ENCODE measurements at places on chromosomes 2 and 18. TPM values are rescaled to one million over a fixed set of nuclear protein-coding genes. Genes with fewer than 3 reads are reported as not detected.

Gene DCDC2C
- polyA plus RNA-seq: not detected

Gene HMSD
- polyA plus RNA-seq: 2.5 TPM

Gene C2orf80
- not detected for polyA plus RNA-seq

Gene RBKS
- 2.2 TPM for polyA plus RNA-seq

Gene SCN9A
- polyA plus RNA-seq: 18.4 TPM

Gene CRYGC
- not detected for polyA plus RNA-seq

Gene EFHD1
- polyA plus RNA-seq: 5.1 TPM

Gene CYP1B1
- 1.4 TPM for polyA plus RNA-seq

Gene WDSUB1
- 16.1 TPM for polyA plus RNA-seq

Gene CDK15
- polyA plus RNA-seq: 0.34 TPM

Gene PPM1B
- 52.7 TPM for polyA plus RNA-seq

- DNase-seq: no peak
Measured at GRCh38 chr2:205474741-205475415, 207.4 kb upstream of the NRP2 start.

- no peak for DNase-seq
Measured at GRCh38 chr2:24871852-24872333, 48.1 kb downstream of the ADCY3 start.

- DNase-seq: no peak
Measured at GRCh38 chr2:200596774-200597570, 11.2 kb downstream of the AOX1 start.

DNA sequence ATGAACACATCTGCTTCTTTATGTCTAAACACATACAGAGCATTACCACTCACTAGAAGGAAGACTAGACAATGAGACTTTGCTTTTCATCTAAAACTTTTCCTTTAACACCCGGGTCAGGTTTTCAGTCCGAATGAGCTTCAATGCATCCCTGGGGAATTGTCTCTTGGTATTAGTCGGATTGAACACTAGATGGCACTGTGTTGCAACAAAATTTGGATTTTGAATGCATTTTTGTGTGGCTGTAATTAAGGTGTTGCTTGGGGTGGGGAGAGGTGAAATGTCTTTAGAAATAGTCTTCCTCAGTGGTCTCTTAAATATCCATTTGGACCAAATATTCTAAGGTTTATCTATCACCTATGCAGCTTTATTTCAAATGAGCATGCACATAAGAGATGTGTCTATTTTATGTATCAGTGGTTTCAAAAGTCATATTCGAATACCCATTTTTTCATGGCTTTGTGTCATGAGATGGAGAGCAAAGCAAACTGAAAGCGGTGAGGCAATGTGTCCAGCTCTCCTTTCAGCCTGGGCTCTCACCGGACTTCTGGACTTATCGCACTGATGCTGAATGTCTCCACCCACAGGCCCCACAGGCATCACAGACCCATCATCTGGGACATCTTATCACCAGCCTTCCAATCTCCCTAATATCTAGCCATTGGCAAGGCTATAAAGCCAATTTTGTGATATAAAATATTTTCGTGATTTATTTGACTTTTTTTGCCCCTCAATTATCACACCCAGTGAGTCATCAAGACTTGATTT lies 510.3 kb downstream of the RNF144A start:
- DNase-seq: peak; percentile 70

DNA sequence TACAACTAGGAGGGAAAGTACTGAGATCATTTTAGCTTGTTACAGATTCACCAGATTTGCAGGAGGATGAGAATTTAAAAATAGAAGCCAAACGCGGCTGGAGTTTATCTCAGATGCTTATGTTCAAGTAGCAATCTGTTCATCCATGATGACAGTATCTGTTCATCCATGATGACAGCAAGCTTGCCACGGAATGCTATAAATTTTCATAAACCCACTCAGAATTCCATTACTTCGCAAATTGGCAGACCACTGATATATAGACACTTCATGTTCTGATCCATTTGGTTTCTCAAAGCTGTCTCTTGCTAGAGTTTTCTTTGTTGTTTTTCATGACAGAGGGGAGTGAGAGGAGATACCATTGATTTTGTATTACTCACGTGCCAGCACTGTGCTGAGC lies 84.2 kb downstream of the GAREM1 start:
- DNase-seq: no peak

DNA sequence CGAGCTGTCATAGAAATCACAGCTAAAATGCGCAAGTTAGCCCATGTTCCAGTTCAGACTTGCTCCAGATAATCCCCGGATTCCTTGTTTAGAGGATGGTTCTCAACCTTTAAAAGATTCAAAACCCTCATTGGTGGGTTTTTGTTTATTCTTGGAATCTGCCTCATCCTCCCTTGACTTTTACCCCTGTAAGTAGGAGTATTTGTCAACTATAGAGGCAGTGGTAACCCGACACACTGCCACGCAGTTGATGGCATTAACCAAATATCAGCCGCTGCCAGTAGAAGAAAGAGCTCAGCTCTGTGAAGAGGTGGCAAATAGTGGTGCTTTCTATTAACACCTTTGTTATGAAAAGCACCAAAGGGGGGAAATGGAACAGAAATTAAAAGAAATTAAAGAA lies 40.4 kb upstream of the SELENOI start:
- no peak for DNase-seq

DNA sequence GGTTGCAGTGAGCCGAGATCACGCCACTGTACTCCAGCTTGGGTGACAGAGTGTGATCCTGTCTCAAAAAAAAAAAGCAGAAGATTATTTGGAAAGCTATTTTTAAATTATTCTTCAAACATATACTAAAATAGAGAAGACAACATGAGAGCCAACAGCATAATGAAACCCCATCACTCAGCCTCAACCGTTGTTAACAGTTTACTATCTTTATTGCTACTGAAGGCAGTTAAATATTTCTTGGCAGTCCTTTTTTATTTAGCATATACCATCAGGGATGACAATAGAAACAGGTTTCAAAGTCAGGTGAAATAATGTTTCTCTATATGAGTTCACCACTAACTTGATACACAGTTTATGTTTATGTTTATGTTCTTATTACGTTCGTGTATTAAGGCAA lies 157.2 kb downstream of the NEDD4L start:
- DNase-seq: no peak

GRCh38 chr18:27994571-27994970 lies 182.4 kb downstream of the CDH2 start:
- no peak for DNase-seq

- DNase-seq: peak; percentile 7
Measured at GRCh38 chr2:101036562-101036961, 34.5 kb downstream of the RPL31 start.

DNA sequence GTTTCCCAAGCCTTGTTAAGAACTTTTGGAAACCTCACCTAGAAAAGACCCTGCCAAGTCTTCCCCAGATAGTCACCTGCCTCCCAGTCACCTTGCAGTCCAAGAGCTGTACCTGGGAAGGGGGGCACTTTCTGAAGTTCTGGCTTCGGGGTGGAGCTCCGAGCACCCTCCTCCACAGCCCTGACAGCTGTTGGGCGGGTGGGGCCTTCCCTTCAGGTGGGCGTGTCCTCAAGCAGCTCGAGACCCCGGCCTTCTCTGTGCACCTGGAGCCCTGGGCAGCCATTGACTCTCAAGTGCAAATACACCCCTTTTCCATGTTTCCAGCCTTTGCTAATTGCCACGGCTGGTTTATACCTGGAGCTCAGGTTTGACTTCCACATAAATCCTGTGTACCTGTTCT lies 37.0 kb upstream of the IGFBP5 start:
- DNase-seq: no peak

DNA sequence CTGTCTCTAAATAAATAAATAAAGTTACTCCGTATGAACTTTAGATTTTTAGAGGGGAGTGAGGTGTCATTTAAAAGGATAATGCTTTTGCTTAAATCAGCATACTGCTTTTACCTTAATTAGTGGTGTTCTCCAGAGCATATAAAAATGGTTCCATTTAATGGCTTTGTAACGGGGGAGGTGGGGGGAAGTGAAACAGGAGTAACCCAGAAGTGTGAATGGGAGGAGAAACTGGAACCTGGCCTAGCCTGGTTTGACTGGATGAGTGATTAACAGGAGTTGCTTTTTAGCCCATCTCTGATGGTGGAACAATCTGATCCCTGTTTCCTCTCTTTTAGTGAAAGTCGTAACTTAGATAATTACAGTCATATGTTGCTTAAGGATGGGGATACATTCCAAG lies 1.6 kb downstream of the CNDP2 start:
- no peak for DNase-seq

GRCh38 chr2:20429528-20429927 lies 17.3 kb upstream of the RHOB start:
- no peak for DNase-seq

- DNase-seq: no peak
Measured at GRCh38 chr2:54560146-54560881, 104.2 kb downstream of the SPTBN1 start.

GRCh38 chr18:62347089-62347506 lies 22.0 kb downstream of the TNFRSF11A start:
- DNase-seq: no peak

DNA sequence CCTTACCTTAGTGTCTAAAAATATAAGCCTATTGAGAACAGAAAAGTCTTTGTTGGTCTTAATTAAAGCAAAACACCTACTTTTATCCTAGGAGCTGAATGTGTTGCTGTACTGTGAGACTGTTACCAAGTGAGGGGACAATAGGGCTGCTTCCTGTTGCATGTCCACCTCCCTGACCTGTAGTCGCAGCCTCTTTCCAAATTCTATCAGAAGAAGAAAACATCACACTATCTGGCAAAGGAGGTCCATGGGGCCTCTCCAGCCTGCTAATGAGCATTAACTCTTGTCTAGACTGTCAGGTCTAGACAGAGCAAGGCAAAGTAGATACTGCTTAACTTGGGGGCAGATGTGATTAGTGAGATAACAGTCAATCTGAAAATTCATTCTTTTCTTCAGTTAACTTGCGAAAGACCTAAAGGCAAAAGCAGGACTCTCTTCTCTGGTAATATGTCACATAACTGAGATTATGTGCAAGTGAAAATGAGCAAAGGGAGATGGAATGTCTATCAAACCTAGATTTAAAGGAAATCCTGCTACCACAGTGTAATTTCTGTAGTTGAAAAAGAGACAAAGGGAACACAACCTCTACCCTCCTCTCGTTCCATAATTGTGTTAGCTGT lies 66.9 kb downstream of the CDH20 start:
- DNase-seq: no peak

- no peak for DNase-seq
Measured at GRCh38 chr2:37794717-37795116, 123.3 kb upstream of the CDC42EP3 start.

DNA sequence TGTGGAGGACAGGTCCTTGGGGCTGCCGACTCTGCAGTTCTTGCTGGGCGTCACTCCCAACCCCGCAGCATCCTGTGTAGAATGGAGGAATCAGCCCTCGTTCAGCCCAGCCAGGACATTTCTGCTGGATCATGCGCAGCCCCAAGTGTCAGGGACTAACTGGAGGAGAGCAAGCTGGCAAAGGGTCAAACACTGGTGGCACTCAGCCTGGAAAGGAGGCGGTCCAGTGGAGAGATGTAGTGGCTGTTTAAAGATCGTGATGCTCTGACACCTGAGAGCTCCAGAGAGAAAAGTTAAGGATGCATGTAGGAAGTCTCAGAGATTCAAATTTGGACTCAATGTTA lies 63.6 kb upstream of the SH3RF3 start:
- DNase-seq: no peak

DNA sequence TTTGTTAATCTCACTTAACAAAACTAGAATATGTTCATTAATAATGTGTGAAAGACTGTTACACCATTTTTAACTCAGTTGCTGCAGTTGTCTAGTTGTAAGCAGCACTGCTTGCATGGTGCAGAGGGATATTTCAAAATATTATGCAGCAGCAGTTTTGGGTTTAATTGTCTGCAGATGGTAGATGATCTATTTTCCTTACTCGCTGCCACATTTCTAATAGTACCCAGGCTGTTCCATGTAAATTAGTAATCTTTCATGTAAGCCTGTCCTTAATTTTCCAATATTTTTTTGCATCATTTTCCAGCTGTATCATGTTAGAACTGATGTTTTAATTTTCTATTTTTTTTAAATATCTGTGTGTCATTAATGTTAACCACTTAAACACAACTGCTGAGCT lies 488.1 kb upstream of the RAB12 start:
- DNase-seq: no peak

DNA sequence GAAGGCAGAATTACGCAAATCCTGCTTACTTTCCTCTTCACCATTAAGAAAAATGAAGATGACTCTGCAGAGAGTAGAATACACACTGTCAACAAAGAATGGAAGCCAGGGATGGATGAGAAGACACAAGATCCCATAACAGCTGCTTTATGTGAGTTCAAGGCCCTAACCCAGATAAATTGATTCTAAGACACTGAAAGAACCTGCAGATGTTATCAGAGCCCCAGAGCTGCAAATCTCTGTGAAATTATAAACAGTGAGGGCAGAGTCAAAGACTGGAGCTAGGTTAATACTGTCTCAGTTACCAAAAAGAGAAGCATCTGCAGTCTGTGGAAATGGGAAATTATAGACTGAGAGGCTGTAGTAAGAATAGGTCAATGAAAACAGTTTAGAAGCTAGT lies 320.1 kb upstream of the PKDCC start:
- DNase-seq: no peak

DNA sequence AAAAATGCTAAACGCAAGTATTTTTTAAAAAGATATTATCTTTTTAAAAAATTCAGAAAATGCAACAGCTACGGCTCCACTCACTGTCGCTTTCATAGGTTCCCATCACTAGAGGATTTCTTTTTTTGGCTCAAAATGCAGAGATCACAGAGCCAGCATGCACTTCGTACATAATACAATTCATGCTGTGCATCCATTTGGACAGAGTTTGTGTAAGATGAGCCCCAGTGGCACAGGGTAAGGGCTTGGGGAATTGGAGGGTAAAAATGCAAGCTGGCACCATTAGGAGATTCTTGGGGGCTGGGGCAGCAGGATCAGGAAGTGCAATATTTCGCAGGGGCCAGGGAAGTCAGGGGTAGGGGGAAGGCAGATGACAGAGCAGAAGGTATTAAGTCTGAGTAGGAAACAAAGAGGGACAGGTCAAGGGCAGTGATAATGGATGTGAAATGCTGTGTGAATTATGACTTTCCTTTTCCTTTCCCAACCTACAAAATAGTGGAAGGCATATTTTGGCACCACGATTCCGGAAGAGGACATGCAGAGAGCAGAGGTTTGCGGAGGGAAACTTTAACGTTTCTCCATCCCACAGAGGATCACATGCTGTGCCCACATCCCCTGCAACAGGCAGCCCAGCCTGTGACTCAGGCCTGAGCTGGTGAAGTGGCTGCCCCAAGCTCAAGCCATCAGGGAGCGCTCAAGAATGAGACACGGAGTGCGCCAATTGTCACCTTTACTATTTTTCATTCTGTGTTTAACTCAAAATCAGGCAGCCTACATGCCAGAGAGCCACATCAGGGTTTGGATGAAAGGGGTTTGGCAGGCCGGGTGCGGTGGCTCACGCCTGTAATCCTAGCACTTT lies 4.7 kb downstream of the CAPG start:
- peak; percentile 83 for DNase-seq

DNA sequence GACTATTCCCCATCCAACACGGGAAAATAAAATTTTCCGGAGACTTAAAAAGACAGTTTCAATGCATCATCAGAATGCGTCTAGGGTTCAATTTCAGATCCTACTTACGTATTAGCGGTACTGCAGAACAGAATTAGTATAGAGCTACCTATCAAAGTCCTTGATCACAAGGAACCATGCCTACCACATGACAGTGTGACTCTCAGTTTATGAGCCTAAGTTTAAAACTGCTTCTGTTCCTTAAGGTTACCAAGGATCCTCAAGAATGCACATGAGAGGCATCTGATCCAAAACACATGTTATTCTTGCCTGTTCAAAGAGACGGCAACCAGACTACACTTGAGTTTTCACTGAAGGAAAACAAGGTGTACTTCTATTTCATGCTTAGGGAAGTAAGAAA lies 369.7 kb downstream of the EPHA4 start:
- DNase-seq: no peak

GRCh38 chr2:186841940-186842339 lies 7.0 kb downstream of the ZSWIM2 start:
- no peak for DNase-seq
